Pericardium fibroblast (primary cell): ENCODE measurements at places on chromosomes 11 and 22. TPM values are rescaled to one million over a fixed set of nuclear protein-coding genes. Genes with fewer than 3 reads are reported as not detected.

Gene AIFM3
- 0.17 and 1.1 TPM in 2 replicates for total RNA-seq

Gene GLYATL1
- total RNA-seq: under 0.01 TPM in 1 of 2 replicates, not detected in the other

Gene CFAP300
- total RNA-seq: 2.0 and 10.3 TPM in 2 replicates

Gene OR51B5
- total RNA-seq: not detected in 2 replicates

Gene MUC6
- total RNA-seq: not detected in 2 replicates

Gene OR52H1
- not detected in 2 replicates for total RNA-seq

Gene PARVA
- total RNA-seq: 50.7 and 72.2 TPM in 2 replicates

Gene CPT1B
- 0.51 and 1.4 TPM in 2 replicates for total RNA-seq

Gene SAA4
- not detected in 2 replicates for total RNA-seq

Gene TRIM34
- total RNA-seq: 4.6 and 10.2 TPM in 2 replicates

Gene SYT13
- total RNA-seq: not detected in 2 replicates

Gene IFITM1
- 300 and 328 TPM in 2 replicates for total RNA-seq

Gene UBE2L6
- 67.3 and 149 TPM in 2 replicates for total RNA-seq

Gene PAK1
- total RNA-seq: 13.4 and 21.0 TPM in 2 replicates

Gene OR1S2
- not detected in 2 replicates for total RNA-seq

Gene NLRP14
- not detected in 2 replicates for total RNA-seq

Gene MS4A6A
- total RNA-seq: not detected in 2 replicates

Gene OSM
- not detected in 2 replicates for total RNA-seq

Gene IL10RA
- total RNA-seq: not detected in 2 replicates

Gene BARX2
- total RNA-seq: not detected in 2 replicates

Gene SSTR3
- under 0.01 TPM in 1 of 2 replicates, not detected in the other for total RNA-seq

Gene SLC25A45
- 2.1 and 3.5 TPM in 2 replicates for total RNA-seq

Gene TEX12
- not detected in 2 replicates for total RNA-seq

Gene PRG3
- not detected in 2 replicates for total RNA-seq

Gene USP35
- 7.1 and 8.5 TPM in 2 replicates for total RNA-seq

Gene OR51B4
- total RNA-seq: not detected in 2 replicates

Gene FBXO7
- total RNA-seq: 59.3 and 83.2 TPM in 2 replicates

Gene TRIM68
- 7.2 and 12.2 TPM in 2 replicates for total RNA-seq

Gene TP53AIP1
- total RNA-seq: not detected in 2 replicates

Gene SLC17A6
- total RNA-seq: not detected in 2 replicates

Gene PLAAT5
- total RNA-seq: 2.3 and 3.5 TPM in 2 replicates

Gene FKBP2
- 43.6 and 94.6 TPM in 2 replicates for total RNA-seq

Gene ANO9
- not detected in 2 replicates for total RNA-seq

Gene SCUBE1
- total RNA-seq: 0.09 and 0.23 TPM in 2 replicates

Gene ART1
- not detected in 2 replicates for total RNA-seq

Gene SUSD2
- 19.1 and 30.9 TPM in 2 replicates for total RNA-seq

Gene BTG4
- total RNA-seq: not detected in 2 replicates

Gene OR8G5
- not detected in 2 replicates for total RNA-seq

Gene UNC93B1
- 26.6 and 40.7 TPM in 2 replicates for total RNA-seq

Gene KLHL35
- total RNA-seq: 1.0 and 4.7 TPM in 2 replicates

Gene CD6
- not detected in 2 replicates for total RNA-seq
